ENCODE measurements at places on chromosomes 13 and 19.

DNA sequence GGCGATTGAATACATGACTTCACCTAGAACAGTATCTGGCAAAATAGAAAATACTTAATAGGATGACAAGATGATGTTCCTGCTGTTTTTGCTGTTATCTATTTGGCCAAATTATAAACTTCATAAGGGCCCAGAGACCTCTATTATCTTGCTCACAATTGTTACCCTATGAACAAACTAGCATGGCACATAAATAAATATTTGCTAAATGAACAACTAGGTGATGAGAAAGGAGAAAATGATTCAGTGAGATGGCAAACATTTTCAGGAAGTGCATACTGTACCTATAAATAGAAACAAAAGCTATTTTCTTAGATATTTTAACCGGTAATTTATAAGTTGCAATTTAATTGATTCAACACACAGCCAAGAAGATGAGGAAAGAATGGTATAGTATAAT, 78.4 kb downstream of the FAM216B start:
- no peak for DNase-seq

- no peak for DNase-seq
These were observed 7.7 kb downstream of the DZIP1 start for GRCh38 chr13:95636853-95637252.

- DNase-seq, result no peak
These were observed 610.6 kb upstream of the ATXN8OS start for GRCh38 chr13:69496981-69497380.

GRCh38 chr13:39897636-39898035, 242.2 kb downstream of the COG6 start:
- DNase-seq, result no peak

DNA sequence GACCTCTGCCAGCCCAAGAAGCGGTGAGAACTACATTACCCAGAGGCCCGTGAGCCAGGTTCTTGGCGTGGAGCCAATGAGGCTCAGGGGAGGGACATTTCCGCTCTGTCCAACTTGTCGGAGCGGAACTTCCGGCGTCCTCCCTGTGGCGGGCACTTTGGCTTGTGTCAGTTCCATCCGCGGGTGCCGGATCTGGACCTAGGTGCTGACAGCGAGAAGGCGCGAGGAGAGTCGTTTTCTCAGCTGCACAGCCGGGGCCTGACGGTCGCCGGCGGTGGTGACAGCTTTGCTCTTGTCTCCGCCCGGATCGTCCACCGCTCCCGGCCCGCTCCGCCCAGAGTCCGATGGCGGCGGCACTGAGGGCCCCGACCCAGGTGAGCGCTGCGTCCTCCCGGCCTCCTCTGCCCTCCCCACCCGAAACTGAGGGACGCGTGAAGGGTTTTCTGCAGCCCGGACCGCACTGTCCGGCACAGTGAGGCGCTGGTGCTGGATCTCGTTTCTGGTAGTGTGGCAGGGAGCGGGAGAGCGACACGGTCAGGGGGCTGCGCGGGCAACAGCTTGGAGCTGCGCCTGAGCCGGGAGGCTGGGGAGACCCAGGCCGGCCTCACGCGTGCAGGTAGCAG, at the start of gene ZNF530:
TSS of gene ZNF530 (plus strand) at position 125 of the 623 bp plus-strand sequence. CDS start 4,461 bp downstream, outside the sequence.
- peak; percentile 91 for DNase-seq

- no peak for DNase-seq
These were observed 2.9 kb downstream of the DNAJC15 start for GRCh38 chr13:43026262-43026661.

DNA sequence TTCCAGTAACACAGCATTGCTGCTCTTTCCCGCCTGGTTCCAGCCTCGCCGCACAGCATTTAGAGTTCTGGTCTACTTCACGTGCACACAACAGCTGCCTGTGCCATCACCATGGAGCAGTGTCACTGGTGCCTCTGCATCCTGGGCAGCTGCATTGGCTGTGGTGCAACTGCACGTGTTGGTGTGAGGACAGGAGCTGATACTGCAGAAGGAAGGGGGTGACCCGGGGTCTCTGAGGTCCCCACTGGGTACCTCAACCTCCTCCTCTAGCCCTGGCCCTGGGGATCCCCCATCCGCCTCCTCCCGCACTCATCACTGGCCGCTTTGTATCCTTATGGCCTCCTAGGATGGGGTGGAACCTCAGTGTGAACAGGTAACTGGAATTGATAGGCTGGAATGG, 112.5 kb downstream of the SOX1 start:
- no peak for DNase-seq

- no peak for DNase-seq
These were observed 2.2 kb upstream of the ZNF701 start for GRCh38 chr19:52567921-52568320.

DNA sequence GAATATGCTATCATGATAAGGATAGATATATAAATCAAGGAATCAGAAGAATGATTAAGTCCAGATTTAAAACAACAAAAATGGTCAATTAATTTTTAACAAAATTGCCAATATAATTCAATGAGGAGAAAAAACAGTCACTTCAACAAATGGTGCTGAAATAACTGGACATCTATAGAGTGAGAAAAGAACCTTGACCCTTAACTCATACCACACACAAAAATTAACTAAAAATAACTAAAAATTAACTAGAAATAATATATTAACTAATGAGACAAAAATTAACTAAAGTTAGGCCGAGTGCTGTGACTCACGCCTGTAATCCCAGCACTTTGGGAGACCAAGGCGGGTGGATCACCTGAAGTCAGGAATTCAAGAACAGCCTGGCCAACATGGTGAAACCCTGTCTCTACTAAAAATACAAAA, 9.5 kb downstream of the LGALS7 start:
- peak; percentile 41 for DNase-seq

- DNase-seq, result no peak
These were observed 7.0 kb downstream of the SERP2 start for GRCh38 chr13:44380404-44381165.
